Femur (tissue), 1 donor: ENCODE measurements at places on chromosomes 6 and 20.
A peak's percentile ranks its signal among the peaks of the same experiment; 100 is the strongest.

GRCh38 chr6:162249907-162250642 is 477.5 kb downstream of the PRKN start:
- DNase-seq, result no peak

DNA sequence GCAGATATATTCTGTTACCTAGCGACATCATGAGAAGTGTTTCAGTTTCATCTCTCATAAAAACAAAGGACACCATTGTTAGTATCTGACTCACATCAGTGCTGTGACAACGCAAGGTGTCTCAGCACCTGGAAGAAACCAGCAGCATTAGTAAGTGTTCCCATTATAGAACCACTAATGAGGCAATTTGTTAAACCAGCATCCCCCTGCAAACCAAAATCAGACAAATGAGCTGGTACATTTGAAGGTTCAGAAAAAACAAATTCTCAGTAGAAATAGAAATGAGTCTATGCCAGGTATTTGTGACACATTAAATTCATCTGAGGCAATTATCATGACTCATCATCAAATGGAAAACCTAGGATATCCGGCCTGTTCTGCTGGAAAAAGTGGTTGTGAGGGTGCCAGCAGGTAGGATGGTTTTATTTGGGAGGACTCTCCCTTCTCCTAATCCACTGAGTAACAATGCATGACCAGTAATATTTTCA is 151.7 kb downstream of the TMEM200A start:
- DNase-seq, result no peak

- no peak for DNase-seq
Measured at GRCh38 chr6:73644941-73645591, 8.7 kb downstream of the SLC17A5 start.

GRCh38 chr20:36173451-36173933 is 19.0 kb downstream of the EPB41L1 start:
- peak; percentile 29 for DNase-seq

DNA sequence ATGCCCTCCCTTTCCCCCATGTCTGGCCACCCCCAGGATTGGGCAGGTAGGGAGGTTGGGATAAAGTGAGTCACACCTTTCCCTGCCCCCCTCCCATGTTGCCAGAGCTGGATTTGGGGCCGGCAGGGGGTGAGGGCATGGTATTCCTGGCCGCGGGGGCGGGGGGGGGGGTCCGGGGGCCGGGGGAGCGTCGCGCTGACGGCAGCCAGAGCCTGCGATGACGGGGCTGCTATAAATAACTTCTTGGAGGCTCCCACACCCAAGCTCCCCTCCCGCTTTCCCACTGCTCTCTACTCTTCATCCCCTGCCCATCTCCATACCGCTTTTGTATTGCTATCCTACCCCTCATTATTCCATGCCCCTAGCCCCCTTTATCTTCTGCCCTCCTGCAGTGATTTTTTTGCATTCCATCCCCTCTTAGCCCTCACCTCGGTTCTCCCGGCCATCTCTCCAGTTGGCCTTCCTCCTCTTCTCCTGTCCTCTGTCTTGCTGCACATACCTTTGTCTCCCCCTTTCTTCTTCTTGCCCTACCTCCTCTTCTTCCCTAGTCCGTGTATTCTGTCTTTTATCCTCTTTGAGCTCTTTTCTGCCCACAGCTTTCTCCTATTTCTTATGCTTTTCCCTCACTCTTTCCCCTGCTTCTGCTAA is 13.8 kb downstream of the SYNGAP1 start:
- DNase-seq, result peak; percentile 61

DNA sequence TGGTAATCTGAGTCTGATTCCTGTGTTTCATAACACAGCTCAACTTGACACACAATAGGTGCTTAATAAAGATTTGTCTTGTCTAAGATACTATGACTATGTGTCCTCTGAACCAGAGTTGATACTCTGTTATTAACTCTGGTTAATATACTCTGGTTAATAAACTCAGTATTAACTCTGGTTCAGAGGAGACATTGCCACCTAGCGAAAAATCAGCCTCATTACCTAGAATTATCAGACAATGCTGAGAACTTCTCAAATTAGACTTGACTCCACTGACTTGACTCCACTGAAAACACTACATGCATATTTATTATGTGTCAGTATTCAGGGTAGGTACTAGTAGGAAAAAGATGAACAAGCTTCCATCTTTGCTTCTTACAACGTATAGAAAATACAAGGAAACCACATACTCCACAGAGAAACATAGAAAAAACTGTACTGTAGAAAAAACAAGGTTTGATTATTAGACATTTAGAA is 73.9 kb downstream of the AHI1 start:
- DNase-seq, result no peak

DNA sequence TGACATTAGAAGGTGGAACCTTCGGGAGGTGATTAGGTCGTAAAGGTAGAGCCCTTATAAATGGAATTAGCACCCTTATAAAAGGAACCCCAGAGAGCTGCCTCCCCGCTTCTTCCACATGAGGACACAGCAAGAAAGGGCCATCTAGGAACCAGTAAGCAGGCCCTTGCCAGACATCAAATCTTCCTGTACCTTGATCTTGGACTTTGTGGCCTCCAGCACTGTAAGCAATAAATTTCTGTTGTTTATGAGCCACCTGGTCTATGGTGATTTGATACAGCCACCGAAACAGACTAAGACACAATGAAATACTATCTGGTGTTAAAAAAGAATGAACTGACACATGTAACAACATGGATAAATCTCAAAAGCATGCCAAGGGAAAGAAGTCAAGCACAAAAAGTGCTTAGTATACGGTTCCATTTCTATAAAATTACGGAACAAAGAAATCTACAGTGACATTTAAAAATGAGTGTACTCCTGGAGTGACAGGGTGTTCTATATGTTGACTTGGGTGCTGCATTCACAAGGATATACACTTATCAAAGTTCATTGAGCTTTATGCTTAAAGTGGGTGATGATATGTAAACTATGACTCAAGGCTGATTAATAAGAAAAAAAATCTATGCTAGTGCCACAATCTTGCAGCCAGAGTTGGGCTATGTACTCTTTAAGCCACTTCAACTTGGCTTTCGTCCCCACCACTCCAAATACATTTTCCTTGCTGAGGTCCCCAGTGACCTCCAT is 18.4 kb downstream of the SERPINB1 start:
- no peak for DNase-seq

- DNase-seq, result no peak
Measured at GRCh38 chr6:133408543-133408942, 167.4 kb downstream of the EYA4 start.

- no peak for DNase-seq
Measured at GRCh38 chr20:51354191-51354768, 188.2 kb downstream of the NFATC2 start.

GRCh38 chr6:31577579-31577966 is 2.2 kb downstream of the TNF start:
- no peak for DNase-seq

GRCh38 chr6:105452924-105453756 is 50.3 kb upstream of the PREP start:
- no peak for DNase-seq

DNA sequence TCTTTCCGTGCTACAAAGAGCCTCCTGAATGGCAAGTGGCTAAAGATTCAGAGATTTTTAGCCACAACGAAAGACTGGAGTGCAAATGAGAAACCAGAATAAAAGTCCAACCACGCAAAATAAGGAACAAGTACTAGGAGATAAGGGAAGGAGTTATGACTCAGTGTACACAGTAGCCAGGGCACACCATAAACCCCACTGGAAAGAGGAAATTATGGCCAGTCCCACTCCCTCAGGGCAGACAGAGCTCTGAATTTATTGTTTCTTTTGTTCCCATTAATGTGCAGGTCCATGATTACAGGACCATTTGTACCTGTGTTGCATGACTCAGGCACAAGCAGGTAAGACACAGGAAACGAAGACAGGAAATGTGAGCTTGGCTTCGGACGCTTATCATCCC is 150.3 kb upstream of the PREP start:
- no peak for DNase-seq

- DNase-seq, result peak; percentile 19
Measured at GRCh38 chr20:58706150-58706892, 13.7 kb downstream of the NPEPL1 start.

GRCh38 chr20:11234608-11235007 is 560.8 kb upstream of the JAG1 start:
- no peak for DNase-seq

DNA sequence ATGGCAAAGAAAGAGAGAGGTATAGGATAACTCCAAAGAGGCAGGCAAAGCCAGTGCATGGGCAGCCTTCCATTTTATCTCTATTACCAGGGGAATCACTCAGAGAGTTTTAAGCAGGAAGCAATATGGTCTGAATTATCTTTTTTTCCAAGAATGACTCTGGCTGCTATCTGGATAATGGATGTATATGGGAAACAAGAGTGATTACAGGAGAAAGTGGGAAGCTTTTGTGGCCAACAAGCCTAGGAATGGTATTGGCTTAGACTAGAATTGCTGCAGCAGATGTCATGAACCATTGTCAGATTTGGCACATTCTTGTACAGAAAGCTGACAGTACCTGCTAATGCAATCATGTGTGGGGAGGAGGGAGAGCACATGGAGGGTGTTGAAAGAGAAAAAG is 73.0 kb upstream of the BTBD3 start:
- DNase-seq, result no peak

DNA sequence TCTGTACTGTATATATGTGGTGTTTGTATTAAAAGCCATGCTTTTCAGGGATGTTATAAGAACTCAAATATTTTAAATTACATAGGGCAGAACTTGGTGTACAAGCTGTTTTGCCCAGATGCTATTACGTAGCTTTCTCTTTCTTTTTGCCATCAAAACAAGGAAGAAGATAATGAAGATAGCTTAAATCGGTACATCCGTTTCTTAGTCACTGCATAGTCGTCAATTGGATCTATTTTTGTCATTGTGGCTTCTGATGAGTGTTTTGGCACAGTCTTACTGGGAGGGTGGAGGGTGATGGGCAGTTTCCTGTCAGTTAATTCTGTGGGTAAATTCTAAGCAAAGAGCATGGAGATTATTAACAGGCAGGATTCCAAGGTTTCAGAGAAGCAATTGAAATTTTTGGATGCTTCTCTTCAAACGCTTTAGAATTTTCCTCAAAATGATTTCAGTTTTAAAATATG is 649.1 kb upstream of the GJE1 start:
- DNase-seq, result peak; percentile 58

GRCh38 chr20:51400051-51400926 is 142.2 kb downstream of the NFATC2 start:
- no peak for DNase-seq

DNA sequence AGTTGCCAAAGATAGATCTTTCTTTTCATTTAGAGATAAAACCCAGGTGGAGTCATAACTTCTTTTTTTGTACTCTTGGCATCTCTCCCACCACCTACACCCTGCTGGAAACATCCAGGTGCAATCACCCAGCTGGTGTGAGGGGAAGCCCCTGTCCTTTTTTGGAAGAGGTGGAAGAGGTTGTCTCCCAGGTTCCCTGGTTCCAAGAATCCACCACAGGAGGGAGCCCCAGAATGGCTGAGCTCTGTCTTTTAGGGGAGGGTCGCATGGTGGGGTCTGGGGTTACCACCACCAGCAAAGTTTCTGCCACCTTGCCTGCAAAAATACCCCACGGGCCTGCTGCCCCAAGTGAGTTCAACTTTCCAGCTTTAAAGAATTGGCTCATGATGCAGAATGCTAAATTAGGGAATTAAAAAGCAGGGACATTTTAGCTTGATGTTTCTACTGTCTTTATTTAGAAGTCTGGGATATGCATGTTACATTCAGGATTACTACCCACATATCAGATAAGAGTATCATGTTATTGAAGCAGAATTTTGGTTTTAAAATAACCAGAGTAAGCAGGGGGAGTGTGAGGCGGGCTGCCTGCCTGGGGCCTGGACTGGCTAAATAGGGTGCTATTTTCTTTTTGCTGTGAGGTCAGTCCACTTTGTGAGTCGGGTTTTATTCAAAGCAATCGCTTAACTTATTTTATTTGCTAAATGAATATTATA is 11.0 kb downstream of the SMOC2 start:
- DNase-seq, result no peak

DNA sequence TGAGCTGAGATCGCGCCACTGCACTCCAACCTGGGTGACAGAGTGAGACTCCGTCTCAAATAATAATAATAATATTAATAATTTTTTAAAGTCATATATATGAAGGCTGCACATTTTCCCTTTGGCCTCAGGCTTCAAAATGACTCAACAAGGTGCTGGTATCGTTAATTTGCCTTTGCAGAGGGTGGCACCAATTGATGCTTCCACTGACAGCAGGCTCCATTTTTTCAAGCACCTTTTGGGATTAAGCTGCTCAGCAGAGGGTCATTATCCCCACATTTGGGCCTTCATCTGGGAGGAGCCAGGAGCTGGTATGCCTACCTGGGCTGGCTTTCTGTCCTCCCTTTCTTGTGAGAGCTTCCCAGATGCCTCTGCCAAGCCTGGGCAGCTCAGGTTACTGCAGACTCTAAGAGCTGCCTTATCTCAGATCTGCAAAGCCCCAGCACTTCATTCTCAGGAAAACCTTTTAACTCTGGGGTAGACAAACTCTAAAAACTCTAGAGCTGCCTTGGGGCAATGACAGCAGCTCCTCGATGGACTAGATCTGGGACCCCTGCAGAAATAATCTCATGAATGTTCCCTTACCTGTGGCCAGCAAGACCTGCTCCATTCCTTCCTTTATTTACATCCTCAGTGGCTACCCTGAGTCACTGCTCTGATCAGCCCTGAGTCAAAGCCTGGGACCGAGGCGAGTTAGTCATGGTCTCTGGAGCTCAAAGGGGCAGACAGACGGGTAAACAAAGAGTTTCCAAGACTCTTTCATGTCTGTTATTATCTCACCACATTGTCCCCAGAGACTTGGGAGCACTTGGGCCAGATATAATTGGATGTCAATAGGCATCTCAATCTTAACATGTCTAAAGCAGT is 80.0 kb upstream of the EYA2 start:
- DNase-seq, result no peak

DNA sequence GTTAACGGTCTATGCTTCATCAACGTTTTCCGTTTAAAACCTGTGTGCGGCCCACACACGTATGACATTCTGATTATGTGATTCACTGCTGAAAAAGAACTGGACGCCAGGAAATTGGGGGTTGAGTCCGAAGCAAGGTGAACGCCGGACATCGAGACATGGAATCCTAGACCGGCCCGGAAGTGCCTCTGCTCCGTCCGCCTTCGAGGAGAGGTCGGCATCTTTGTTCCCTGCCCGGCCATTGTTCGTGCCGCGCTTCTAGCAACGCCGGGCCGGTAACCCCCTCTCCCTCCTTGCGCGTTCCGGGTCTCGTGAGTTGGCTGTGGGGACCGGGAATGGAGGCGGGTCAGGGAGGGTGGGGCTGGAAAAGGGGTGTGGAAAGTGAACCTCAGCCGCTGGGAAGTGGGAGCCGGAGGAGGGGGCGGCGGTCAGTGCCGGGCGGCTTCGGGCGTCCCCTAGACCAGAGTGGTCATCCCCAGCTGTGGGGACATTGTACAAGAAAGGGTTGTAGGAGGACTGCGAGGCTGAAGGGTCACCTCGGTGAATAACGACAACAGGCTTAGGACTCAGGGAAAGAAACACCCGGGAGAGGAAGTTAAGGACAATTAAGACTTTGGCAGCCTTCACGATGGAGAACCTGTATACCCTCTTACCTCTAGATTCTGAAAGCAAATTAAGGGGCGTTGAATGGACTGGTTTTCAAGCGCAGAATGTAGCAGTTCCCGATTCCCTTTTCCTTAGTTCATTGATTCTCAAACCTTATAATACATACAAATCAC is at the start of gene ZSCAN9:
ZSCAN9 (plus strand) TSS at position 220 of the 779 bp plus-strand sequence. CDS start 1,810 bp downstream, outside the sequence.
- DNase-seq, result peak; percentile 90

GRCh38 chr20:50146732-50147662 is 6.5 kb downstream of the PEDS1 start:
- DNase-seq, result no peak
